LHCN-M2 (cell line): ENCODE measurements at places on chromosomes 12 and 14. TPM values are rescaled to one million over a fixed set of nuclear protein-coding genes. Genes with fewer than 3 reads are reported as not detected.

DNA sequence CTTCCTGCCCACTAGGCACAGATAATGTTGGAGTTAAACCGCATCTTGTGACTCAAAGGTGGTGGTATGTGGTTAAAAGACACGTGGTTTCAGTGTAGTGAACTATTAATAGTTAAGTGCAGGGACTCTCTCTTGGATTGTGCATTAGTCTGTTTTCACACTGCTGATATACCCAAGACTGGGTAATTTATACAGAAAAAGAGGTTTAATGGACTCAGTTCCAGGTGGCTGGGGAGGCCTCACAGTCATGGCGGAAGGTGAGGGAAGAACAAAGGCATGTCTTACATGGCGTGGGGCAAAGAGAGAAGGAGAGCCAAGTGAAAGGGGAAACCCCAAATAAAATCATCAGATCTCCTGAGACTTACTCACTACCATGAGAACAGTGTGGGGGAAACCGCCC, 362.3 kb downstream of the GLT1D1 start:
- no peak for DNase-seq

DNA sequence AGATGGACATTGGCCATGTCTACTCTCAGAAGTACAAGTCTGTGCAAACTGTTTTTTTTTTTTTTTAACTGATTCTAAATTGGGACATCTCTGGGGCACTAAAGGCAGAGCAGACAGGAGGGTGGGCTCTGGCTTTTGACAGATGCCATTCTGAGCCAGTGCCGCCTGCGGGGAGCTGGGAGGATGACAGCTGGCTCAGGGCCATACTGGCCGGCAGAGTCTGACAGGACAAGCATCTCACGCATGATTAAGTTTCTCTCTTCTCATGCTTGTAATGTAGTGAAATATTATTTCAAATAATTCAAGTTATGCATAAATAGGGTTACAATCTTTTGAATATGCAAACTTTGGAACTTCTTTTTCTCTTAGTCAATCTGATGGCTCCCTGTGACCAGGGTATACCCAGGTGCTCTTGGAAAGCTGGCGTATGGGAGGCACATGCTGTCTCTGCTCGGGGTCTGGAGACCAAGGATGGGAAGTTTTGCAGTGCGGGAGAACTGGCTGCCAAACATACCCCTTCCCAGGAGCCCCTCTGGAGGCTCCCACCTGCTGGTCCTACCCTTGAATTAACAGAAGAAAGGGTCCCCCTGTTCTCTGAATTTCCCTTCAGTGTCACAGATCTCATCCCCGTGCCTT, 7.6 kb downstream of the CDCA4 start:
- no peak for DNase-seq

DNA sequence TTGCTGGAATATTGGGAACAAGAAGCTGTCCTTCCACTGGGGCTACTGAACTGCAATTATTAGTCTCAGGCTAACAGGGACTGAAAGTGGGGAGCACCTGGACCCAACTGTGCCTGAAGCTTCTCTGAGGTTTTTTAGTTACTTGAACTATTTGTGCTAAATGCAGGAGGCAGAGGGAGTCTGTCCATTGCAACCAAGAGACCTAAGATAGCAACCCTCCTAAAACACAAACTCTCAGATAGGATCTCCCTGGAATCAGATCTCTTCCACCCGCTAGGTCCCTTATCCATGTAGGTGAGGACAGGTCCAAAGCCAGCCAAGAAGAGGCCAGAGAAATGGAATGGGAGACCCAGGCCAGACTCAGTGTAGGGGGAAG, 58.1 kb downstream of the NCOR2 start:
- DNase-seq: peak; percentile 31

- DNase-seq: no peak
Observed at GRCh38 chr12:93019975-93020630, 91.0 kb upstream of the EEA1 start.

GRCh38 chr12:104626069-104626837, 169.5 kb downstream of the CHST11 start:
- DNase-seq: no peak

DNA sequence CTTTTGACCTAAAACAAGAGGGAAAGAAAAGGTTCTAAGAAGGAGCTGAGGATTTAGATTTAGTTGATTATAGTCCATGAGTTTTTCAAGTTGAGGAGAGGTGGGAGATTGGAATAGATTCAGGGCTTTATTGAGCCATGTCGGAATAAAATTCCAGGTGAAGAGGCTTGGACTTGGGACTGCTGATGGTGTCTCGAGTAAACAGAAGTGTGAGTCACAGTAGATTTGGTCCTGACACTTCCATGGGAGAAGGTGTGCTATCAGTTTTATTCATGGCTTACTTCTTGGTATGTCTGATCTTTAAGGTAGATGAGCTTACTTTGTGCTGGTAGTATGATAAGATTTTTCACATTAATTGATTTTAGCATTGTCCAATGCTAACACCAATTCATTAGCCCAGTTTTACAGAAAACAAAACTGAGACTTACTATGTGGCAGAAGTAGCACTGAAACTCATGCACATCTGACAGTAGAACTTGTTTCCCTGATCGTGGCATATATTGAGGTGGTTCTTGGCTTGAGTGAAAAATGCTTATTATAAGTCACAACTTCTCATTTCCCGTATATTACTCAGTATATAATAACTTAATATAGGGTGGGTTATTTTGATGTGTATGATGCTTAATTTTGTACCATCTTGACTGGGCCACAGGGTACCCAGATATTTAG, 172.4 kb upstream of the IGF1 start:
- DNase-seq: no peak

The TSHR gene
- 0.29 TPM in 1 of 2 replicates, not detected in the other for total RNA-seq

The TMEM30B gene
- total RNA-seq: under 0.01 and 0.06 TPM in 2 replicates

The GALNT9 gene
- total RNA-seq: 0.63 and 0.64 TPM in 2 replicates
